CD4-positive, alpha-beta T cell treated with Interferon gamma for 1 hour (primary cell): ENCODE measurements at places on chromosomes 3 and 15.

GRCh38 chr3:40186508-40186907 is 123.0 kb upstream of the EIF1B start:
- DNase-seq, result no peak

- no peak for DNase-seq
Observed at GRCh38 chr3:89180334-89180733, 72.9 kb downstream of the EPHA3 start.

GRCh38 chr3:56836276-56837163 is 34.8 kb upstream of the ARHGEF3 start:
- no peak for DNase-seq

DNA sequence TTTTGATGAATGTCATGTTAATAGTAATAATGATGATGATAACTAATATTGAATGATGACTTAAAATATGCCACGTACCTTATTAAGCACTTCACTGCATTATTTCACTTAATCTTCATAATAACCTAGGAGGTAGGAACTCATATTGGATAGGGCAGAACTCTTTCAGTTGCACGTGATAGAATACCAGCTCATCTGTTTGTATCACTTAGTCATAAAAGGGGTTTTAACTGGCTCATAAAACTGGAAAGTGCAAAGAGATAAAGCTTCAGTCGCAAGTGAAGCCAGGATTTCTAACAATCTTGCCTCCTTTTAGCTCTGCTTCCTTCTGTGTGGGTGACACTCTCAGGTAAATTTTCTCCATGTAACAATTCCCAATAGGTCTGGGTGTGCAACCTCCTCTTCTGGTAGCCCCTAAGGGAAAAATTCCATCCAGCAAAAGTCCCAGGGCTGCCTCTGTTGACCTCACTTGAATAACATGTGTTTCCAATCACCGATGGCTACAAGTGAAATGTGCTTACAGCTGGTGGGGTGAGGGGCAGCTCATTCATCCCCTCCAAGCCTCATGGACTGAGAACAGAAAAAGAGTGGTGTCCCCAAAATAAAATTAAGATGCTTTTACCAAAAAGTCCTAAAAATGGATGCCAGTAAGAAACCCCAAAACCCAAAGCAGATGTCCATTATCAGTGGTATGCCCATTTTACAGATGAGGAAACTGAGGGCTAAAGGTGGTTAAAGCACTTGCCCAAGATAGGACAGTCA is 9.3 kb downstream of the GXYLT2 start:
- no peak for DNase-seq

DNA sequence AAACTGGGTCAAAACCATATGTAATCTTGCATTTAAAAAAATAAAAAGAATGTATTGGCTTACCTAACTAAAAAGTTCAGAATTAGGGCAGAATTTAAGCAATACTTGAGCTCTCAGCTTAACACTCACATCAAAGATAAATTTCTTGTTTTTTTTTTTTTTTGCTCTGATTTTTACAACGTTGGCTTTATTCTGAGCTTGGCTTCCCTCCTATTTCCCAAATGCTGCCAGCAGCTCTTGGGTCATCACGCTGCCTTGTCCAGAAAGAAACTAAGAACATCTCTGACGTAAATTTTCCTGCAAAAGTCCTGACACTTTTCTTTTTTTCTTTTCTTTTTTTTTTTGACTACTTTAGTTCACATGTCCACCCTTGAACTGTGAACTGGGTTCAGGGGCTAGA is 150.6 kb upstream of the TGFBR2 start:
- no peak for DNase-seq

DNA sequence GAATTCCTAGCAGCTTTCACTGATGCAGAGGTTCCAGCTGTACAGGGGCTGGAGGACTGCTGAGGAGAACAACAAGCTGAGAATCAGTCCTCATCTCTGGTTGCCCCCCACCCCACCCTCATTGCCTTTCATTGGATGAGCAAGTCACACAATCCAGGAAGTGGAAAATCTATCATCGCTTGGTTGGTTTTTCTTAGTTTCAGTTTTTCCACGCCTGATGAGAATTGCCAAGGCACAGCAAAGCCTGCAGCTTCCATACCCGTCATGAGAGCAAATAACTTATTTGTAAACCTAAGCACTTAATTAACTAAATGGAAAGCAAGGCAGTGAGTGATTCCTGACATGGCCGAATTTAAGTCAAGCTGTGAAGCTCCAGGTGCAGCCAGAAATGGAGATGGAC is 21.4 kb upstream of the LIPC start:
- DNase-seq, result peak; percentile 9

- DNase-seq, result no peak
Observed at GRCh38 chr15:93719921-93720351, 511.4 kb upstream of the MCTP2 start.
